Activated effector memory CD4-positive, alpha-beta T cell treated with anti-CD3 and anti-CD28 coated beads, Interleukin-2, amount 50 U/mL, for 16 hours (primary cell): ENCODE measurements at places on chromosomes 2 and 18.

DNA sequence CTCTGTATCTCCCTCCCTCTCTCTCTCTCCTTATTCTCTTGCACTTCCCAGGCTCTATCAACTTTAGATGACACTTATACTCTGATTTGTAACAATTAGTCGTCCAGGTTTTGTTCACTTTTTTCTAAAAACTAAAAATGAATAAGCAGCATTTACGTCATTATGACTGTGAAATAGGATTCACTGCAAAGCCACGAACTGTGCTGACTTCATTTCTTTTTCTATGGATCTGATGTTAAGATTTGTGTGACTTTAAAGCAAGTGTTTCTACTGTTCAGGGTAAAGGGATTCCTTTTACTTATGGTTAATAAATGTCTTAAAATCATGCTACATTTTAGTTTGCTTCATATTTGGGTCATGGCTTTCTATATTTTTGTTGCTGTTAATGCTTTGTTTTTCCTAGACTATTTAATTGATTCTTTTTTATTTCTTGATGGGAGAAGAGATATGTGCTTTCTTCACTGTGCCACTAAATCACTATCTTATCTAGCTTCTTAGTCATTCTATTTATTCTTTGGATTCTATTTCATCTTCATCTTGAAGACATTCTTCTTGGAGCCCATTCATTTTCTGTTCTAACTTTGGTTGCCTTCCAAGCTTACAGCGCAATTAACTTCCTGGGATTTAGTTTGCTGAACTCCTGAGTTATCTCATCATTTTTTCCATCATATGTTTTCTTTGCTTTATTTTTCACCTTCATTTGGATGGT, 480.4 kb upstream of the TRIB2 start:
- no peak for DNase-seq

DNA sequence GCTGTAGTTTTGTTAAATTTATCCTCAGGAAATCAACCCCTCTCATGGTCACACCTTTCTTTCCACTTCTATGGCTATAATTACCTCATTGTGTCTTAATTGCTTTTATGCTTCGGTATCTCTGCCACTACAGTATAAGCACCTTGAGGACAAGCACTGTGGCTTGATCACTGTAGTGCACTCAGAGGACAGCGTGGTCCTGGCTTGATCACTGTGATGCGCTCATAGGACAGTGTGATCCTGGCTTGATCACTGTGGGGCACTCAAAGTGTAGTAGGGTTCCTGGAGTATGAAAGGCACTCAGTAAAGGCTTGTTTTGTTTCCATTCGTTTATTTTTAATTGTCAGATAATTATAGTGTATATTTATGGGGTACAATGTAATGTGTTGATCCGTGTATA, 44.2 kb downstream of the DTNA start:
- DNase-seq = no peak

GRCh38 chr2:172211512-172211911, 108.8 kb upstream of the DLX2 start:
- DNase-seq = no peak

- DNase-seq = no peak
Observed at GRCh38 chr18:7681298-7681697, 114.2 kb downstream of the PTPRM start.

DNA sequence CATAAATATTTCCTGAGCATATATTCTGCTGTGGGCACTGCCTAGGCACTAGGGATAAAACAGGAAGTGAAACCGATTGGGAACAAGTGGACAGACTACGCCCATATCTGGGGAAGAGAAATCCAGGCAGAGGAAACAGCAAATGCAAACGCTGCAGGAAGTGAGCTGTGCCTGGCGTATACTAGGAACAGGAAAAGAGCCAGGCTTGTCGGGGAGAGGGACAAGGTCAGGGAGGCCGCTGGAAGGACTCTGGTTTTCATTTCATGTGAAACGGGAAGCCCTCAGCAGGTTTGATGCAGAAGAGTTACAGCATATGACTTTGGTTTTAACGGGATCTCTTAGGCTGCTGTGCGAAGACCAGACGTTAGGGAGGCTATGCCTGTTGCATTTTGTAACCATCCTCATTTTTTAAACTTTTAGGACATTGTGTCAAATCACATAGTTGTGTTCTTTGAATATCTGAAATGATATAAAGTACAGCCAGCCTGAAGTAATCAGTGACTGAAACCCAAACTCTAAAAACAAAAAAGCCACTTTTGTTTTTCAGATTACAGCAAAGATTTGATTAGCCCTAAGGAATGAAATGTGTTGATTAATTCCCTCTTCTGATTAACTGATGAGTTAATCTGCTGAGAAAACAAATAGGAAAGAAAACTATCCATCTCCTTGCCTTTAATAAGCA, 110.2 kb upstream of the PIEZO2 start:
- DNase-seq = no peak

GRCh38 chr2:81545626-81546025, 1241.1 kb upstream of the LRRTM1 start:
- DNase-seq = no peak

DNA sequence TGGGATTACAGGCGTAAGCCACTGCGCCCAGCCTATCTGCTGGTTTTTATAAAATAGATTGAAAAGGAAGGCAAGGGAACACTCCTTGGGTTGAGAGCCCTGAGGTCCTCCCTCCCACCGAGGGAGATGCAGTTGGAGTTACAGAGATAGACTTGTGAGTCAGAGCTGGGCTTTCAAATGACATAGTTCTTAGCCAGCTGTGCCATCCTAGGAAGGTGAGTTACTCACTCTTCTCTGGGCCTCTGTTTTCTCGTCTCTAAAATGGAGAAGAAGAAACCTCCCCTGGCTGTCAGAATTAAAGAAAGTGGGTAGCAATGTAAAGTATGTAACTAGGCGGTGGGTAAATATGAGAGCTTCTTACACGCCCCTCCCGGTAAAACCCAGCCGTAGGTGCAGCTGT, 2.4 kb downstream of the LRRFIP1 start:
- no peak for DNase-seq

GRCh38 chr2:96531872-96532505, 4.6 kb upstream of the ARID5A start:
- DNase-seq = peak; percentile 92

DNA sequence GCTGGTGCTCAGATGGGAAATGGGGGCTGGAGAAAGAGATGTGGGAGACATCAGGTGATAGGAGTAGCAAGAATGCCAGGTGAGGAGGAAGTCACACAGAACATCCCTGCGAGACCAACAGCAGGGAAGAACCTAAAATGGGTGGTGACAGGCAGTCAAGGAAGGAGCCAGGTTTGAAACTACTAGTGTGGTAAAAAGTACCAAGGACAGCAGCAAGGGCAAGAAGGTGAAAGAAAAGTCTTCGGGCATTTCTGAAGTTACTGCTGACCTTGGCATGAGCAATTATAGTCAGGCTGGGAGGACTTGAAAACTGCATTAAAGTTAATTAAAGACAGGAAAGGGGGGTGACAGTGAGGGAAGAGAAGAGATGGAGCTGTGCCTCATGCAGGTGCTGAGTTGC, 410.4 kb downstream of the RAD51AP2 start:
- no peak for DNase-seq

DNA sequence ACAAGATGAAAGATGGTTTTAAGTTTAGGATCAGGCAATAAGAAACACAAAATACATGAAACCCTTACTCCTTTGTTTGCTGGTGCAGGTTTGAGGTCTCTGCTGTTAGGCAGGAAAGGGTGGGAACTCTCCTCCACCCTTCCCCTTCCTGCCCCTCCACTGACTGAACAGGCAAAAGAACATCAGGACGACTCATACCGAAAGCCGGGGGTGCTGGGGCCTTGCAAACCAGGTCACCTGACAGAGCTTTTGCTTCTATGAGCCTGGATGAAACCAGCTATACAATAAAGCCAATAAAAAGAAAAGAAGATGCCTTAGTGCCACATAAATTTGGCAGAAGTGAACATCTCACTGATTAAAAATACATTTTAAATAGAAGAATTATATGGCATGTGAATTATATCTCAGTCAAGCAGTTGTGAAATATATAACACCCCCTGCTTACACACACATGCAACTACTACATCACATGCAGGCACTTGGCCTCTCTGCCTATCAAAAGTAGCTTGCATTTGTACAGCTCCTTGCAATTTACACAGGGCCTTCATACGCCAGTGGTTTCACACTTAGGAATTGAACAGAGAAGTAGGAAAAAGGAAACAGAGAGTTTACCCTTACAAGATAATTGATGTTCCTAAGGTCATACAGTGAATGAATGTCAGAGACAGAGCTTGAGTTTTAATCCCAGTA, 215.1 kb upstream of the TRIB2 start:
- peak; percentile 88 for DNase-seq

DNA sequence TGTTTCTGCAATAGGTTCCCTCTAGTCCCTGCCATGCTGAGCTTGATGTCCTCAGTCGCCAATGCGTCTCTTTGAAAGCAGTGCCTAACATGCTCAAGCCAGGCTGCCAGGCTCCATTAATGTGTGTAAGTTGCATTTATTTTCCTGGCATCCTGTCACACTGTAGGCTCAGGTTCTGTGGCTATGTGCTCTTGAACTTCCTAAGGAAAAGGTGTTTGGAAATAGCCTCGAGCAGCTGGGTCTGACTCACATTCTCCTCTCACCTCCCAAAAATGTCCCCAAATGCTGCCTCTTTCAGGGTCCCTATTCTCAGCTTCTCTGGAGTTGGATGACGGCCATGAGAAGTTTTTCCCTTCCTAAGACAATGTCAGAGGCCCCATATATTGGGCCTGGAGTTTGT, 58.0 kb upstream of the SLC14A2 start:
- DNase-seq = no peak

DNA sequence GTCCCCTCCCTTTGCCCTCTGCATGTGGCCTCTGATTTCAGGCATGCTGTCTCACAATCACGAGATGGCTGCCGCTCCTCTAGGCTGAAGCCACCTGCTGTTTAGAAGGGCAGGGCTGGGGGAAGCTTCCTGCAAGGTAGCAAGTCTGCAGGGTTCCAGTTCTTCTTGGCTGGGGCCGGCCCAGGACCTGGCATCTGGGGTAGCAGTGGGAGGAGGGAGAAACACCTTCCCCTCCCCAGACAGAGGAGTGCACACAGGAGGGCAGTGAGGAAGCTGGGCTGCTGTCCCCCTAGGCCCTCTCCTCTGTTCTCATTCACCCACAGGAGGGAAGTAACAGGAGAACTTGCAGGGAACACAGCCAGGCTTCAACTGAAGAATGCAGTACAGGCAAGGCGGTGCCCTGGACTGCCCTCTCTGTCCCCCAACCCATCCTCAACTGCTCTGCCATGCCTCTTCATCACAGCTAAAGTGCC, 345.9 kb upstream of the HS6ST1 start:
- no peak for DNase-seq

DNA sequence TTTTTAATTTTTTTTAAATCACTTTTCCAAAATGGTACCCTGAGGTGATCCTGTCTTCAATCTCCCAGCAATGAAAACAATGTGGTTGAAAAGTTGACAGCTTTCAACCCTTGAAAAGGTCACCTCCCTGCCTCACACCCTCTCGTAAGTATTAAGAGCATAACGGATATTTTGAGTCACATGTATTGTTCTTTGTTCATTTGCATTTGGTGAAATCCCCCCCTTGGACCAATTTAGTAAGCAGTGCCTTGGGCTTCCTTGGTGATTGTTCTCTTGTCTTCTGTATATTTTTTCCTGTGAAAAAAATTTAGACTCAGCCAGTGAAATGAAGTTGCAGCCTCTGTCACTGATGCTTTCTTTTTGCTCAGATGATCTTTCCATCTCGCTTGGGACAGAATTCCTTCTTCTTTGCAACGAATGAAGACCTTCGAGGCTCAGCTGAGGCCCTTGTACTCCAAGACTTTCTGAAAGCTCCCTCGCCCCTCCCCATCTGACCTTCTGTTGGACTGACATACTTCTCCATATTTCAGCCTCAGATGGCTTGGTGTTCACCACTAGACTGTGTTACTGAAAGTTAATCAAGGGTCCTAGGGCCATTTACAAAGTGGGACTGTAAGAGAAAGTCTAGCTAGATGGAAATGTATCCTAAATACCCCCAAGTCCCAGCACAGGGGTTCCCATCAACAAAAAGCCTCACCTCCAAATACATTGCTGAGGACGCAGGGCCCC, 158.4 kb downstream of the BCL2 start:
- peak; percentile 70 for DNase-seq

- no peak for DNase-seq
Observed at GRCh38 chr2:178404368-178404767, 46.6 kb downstream of the PRKRA start.

GRCh38 chr2:241788572-241788971, 11.9 kb downstream of the GAL3ST2 start:
- peak; percentile 71 for DNase-seq

DNA sequence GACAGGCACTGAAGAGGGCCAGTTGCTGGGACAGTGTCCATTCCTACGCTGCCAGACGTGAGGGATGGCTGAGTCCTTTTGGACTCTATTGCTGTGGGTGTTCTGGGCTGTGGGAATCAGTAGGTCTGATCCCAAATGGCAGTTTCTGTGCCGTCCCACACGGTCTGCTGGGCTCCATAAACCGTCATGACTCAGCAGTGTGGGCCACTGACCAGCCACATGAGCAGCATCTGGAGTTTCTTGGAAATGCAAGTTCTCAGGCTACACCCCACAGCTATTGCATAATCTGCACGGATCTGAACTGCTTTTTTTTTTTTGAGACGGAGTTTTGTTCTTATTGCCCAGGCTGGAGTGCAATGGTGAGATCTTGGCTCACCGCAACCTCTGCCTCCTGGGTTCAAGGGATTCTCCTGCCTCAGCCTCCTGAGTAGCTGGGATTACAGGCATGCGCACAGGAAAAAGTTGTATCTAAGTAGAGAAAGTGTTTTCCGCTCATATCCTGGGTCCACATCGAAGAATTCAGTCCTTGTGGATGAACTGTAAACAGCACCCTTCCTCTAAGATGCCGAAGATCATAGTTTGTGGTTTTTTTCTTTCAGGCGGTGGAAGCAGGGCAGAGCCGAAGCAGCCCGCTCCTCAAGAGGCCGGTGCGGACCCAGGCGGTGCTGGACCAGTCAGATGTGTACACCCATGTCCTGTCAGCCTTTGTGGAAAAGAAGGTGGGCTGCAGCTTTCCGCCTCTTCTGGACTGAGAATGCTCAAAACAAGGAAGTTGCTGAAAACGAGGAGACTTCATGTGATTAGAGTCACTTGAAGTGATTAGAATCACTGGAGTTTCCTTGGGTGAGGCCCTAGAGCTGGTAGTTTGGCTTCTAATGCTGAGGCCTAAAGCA, 25.5 kb downstream of the RMC1 start:
- no peak for DNase-seq

GRCh38 chr2:27191070-27191829, 20.6 kb upstream of the ATRAID start:
- no peak for DNase-seq

DNA sequence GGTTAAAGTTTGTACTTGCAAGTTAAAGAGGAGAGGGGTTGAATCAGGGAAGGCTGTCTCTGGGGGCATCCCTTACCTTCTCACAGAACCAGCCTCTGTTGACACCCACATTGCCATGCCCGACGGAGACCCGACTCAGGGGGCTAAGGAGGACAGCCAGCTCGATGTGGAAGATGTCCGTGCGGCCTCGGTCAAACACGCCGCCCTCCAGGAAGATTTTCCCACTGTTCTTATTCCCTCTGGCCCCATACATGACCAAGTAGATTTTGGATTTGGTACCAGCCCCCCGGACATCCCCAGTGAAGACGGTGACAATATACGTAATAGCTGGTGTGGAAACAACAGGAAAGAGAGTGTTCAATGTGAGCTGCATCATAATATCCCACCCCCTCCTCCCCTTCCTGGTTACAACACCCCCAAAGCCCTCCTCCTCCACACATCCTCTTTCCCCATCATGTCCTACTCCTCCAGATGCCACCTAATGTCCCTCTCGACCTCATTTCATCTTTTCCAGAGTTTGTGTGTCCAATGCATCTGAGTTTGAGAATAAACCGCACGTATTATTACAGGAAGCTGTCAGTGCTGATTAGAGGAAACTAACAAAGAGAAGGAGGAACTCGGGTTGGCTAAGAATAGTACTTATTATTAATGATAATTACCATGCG, 55.7 kb downstream of the LOXHD1 start:
- DNase-seq = no peak

GRCh38 chr2:177537636-177538035, 145.1 kb downstream of the AGPS start:
- no peak for DNase-seq
